ENCODE measurements at places on chromosomes 7 and 10.
A peak's percentile ranks its signal among the peaks of the same experiment; 100 is the strongest.

DNA sequence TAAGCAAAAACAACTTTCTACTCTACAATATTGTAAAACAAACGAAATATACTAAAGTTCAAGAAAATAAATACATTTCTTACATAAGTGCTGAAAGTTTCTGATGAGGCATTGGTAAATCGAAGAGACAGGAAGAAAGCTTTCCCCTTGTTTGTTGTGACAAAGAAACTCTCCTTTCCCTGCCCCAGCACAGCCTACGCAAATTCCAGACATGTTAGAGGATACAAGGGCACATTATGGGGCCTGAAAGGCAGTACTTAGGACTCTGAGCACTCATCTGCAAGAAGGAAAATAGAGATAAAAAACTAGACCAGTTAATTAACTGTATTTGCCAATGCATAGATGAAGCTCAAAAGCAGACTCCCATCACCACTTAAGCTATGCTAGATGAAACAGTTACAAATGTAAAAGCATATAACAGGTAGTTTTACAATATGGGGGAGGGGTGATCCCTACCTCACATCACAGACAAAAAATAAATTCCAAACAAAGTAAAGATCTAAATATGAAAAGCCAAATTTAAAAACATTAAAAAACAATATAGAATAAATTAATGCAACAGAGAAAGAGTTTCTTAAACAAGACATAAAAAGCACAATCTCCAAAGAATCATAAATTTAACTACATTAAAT lies 21.8 kb downstream of the ARHGAP19 start:
- no peak for DNase-seq

DNA sequence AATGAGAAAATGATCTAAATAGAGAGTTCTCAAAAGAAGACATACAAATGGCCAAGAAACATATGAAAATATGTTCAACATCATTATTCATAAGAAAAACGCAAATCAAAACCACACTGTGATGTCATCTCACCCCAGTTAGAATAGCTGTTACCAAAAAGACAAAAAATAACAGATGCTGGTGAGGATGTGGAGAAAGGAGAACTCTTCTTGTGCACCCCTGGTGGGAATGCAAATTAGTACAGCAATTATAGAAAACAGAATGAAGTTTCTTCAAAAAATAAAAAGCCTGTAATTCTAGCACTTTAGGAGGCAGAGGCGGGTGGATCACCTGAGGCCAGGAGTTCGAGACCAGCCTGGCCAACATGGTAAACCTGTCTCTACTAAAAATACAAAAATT lies 199.3 kb downstream of the PARD3 start:
- no peak for DNase-seq

GRCh38 chr7:50742401-50742800 lies 40.3 kb downstream of the GRB10 start:
- no peak for DNase-seq

- DNase-seq = peak; percentile 96
Observed at GRCh38 chr10:4514445-4515108, 311.4 kb upstream of the AKR1E2 start.

GRCh38 chr10:124174673-124175645 lies 81.6 kb upstream of the CHST15 start:
- no peak for DNase-seq

GRCh38 chr10:79385392-79385795 lies 38.1 kb downstream of the PPIF start:
- no peak for DNase-seq

GRCh38 chr10:20737107-20737506 lies 160.0 kb downstream of the NEBL start:
- DNase-seq = no peak

- DNase-seq = no peak
Observed at GRCh38 chr7:94314413-94315410, 80.0 kb upstream of the COL1A2 start.

GRCh38 chr7:155333346-155334234 lies 35.9 kb downstream of the INSIG1 start:
- DNase-seq = no peak

DNA sequence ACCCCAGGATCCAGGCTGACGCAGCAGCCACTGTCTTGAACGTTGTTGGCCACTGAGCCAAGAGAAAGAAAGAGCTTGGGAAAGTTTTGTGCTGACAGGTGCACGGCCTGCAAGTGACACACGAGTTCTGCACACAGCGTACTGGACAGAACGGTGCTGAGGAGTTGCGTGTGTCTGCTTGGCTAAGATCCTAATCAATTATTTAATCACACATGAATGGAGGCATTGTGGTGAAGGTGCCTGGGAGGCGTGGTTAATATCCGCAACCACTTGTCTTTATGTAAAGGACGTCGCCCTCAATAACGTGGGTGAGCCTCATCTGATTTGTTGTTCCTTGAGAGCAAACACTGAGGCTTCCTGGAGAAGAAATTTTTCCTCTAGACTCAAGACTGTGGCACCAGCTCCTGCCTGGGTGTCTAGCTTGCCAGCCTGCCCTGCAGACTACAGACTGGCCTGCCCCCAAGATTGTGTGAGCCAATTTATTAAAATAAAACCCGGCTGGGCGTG lies 16.6 kb upstream of the GNA12 start:
- DNase-seq = no peak

DNA sequence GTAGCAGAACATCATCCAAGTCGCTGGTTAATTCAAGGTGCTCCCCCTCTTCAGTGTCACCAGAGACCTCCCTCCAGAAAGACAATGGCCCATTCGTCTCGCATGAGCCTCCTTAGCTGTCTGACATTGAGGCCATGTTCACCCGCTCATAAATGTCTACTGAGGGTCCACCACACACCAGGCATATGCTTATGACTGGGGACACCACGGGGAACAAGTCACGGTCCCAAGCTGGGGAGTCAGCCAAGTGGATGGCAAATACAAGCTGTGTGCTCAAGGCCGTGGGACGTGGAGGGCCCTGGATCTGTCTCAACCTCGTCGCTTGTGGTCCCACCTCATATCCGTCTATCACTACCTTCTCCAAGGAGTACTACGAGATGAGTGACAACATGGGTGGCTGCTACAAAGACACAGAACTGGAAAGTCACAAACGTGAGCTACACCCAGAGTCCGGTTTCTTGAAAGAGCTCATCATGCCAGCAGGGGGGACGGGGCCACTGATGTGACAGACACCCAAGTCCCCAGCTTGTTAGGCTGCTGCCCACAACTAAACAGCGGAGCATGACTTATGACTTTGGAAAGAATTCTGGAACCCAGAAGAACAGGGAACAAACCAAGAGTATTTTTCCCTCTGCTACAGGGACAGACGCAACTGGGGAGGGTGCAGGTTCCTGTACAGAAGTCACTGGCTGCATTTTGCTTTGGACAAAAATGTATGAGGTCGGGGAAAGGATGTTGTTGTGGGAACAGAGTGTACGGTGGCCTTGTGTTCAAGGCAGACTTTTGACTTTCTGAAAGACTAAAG lies 189.6 kb downstream of the COBL start:
- no peak for DNase-seq

DNA sequence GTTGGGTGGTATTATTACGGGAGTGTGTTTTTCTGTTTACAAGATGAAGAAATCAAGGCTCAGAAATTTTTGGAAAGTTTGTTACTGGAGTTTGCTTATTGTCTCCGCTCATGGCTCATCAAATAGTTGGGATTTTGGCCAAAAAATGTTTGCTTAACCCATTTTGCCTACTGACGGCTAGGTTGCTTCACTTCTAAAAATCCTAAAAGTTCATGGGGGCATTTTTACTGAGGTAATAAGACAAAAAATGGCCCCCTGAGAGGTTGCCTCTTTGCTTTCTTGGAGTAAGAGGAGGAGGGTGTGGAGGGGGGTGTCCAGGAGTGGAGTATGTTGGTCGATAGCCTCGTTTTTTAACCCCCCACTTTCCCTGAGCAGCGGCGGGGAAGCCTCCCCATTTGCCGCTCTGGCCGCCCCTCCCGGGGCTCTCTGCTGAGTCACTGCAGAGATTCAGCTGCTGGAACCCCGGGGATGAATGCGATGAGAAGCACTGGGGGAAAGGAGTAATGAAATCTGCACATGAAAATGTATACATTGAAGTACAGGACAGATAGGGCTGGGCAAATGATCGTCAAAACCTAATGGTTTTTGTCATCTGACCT lies 1.5 kb downstream of the MEST start:
- no peak for DNase-seq

- no peak for DNase-seq
Observed at GRCh38 chr10:22017283-22018020, 13.9 kb upstream of the DNAJC1 start.

DNA sequence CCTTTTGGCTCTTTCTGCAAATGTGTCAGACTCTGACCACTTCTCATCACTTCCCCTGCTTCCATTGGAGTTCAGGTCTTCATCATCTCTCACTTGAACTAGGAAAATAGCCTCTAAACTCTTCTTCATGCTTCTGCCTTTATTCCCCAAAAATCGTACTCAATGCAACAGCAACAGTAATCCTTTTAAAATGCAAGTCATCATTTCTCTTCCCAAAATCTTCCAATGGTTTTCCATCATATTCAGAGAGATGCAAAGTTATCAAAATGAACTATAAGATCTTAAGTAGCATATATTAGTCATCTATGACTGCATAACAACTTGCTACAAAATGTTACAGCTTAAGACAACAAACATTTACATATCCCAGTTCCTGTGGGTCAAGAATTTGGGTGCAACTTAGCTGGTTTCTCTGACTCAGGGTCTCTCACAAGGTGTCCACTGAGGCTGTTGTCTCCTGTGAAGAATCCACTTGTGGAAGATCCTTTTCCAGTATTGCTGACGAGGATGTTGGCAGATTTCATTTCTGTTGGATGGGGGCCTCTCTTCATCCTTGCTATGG lies 31.0 kb upstream of the ETV1 start:
- no peak for DNase-seq

DNA sequence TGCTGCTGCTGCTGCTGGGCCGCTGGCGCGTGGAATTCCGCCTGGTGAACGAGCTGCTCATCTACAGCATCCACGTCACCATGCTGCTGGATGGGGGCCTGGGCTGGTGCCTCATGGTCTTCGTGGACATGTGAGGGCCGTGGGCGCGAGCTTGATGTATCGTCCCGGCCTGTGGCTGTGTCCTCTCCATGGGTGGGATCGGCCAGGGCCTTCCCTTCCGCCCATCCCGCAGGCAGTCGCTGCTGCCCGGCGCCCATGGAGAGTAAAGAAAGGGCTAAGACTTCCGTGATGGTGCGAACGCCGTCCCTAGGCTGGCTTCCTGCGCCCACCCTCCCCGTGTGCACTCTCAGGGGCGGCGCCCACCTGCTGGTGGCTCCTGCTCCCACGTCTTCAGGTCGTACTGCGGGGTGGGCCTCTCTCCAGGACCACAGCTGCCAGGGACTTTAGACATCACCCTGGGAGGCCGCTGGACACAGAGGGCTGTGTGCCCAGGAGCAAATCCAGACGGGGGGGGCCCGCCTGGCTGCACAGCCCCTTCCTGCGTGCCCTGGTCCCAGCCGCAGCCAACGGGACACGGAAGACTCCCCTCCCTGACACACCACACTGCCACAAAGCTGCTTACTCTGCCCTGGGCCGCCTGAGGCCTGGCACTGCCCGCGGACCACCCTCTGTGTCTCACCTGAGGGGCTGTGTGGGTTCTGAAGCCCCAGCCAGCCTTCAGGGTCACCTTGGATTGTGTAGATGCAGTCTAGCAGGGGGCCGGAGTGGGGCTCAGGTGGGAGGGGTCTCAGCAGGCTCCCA lies 167.5 kb downstream of the SEPTIN7 start:
- no peak for DNase-seq

DNA sequence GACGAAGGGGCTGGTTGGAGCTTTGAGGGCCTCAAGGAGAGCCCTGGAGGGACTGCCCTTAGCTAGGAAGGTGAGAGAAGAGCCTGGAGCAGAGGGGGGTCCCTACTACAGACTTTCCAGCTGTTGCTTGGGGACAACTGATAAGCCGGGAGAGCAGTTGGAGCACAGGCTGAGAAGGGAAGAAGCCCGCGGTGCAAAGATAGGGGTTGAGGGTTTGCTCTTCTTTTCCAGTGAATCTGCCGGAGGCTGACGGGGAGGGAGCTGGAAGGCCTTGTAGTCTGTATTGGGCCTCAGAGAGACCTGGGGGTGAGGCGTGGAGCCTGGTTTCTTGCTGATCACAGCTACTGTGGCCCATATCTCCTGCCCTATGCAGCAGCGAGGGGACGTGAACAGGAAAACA lies 23.7 kb downstream of the CYP26A1 start:
- DNase-seq = no peak

- no peak for DNase-seq
Observed at GRCh38 chr7:18906901-18907300, 210.5 kb downstream of the TWIST1 start.

DNA sequence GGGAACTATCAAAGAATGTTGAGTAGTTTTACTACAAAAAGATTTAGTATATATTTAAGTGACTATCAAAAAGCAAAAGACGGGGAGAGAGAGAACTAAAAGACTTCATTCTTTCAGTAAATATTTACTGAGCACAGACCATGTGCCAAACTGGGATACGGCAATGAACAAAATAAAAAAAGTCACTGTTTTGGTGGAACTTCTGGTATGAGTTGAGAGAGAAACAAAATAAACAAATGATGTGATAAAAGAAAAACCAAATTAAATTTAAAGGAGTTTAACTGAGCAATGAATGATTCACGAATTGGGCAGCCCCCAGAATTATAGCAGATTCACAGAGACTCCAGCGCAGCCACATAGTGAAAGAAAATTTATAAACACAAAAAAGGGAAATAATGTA lies 17.8 kb upstream of the AKAP9 start:
- DNase-seq = no peak

- no peak for DNase-seq
Observed at GRCh38 chr10:6748981-6749635, 169.0 kb upstream of the PRKCQ start.

GRCh38 chr10:75297021-75297599 lies 61.4 kb upstream of the COMTD1 start:
- no peak for DNase-seq

DNA sequence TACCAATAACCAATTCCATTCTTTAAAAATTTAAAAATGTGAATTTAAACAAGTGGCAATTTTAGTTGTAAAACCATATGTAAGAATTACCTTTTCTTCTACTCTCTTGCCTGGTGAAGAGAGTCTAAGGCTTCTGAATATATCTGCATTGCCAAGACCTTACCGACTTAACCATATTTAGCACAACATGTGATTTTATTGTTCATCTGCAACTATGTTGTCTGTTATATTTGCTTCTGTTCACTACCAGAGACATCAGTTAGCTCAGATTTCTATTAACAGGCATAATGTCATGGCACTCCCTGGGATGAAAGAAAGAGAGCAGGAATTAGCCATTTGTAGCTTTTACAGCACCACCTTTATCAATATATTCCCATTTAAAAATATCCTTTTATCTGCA lies 55.3 kb downstream of the CHN2 start:
- DNase-seq = no peak

GRCh38 chr10:80252296-80252887 lies 37.1 kb downstream of the MAT1A start:
- DNase-seq = no peak

Measured in MV-4-11 (cell line).